ENCODE measurements at places on chromosomes 6 and 20.

- no peak for DNase-seq
Observed at GRCh38 chr6:8231956-8232355, 129.6 kb upstream of the EEF1E1 start.

GRCh38 chr6:1131285-1132079, 180.4 kb upstream of the FOXQ1 start:
- no peak for DNase-seq

GRCh38 chr20:15523400-15523799, 1049.8 kb downstream of the KIF16B start:
- no peak for DNase-seq

DNA sequence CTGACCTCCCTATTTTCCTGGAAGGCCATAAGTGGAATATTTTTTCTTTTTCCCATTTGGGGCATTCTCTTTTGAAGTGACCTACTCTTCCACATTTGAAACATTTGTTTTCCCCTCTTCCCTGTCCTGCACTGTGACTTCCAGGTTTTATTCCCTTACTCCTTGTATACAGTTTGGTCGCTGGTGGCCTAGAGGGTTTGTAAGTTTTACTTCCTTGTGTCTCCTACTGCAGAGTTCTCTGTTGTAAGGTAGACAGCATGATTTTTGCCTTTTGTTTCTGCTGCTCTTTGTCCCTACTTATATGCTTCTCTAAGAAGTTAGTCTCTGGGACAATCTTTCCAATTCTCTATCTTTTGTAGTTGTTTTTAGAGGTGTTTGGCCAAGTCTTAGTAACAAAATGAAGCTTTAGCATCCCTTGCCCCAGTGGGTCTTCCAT, 7.4 kb upstream of the ZNFX1 start:
- DNase-seq, result no peak

DNA sequence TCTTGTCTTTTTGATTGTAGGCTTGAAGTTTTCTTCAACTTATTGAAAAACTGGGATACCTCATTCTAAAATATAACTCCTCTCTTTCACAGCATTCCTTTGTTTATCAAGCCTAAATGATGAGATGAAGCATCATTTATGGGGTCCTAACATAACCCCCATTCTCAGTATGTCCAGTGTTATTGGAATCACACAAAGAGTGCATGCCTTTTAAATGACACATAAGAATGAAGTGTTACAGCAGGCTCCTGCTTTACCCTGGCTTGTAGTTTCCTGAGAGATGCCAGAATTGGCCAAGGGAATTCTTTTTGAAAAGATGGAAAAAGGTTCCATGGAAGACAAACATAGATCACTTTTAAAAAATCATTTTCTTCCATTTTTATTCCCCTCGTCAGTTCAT, 502.4 kb downstream of the BCKDHB start:
- no peak for DNase-seq

DNA sequence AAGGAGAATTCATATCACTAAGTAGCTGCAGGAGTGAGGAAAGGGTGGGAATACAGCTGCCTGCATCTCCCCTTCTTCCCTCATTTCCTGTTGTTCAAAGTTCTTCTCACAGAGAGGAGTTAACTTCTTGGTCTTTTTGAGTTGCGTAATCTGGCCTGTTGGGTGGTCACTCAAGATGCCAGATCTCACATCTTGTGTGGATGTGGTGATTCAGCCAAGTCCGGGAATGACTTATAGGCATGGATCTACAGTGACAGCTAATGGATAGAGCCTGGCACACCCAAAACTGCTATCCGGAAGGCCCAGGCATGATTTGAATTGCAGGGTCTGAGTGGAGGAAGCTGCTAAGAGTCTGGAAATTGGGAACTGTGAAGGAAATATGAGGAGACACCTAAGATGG, 100.2 kb upstream of the SLC35B3 start:
- DNase-seq, result no peak

GRCh38 chr20:60559462-60559861, 601.2 kb downstream of the CDH26 start:
- no peak for DNase-seq

- DNase-seq, result no peak
Observed at GRCh38 chr6:4914420-4915159, 89.2 kb downstream of the RPP40 start.

- no peak for DNase-seq
Observed at GRCh38 chr6:159594106-159594749, 98.8 kb downstream of the SOD2 start.

DNA sequence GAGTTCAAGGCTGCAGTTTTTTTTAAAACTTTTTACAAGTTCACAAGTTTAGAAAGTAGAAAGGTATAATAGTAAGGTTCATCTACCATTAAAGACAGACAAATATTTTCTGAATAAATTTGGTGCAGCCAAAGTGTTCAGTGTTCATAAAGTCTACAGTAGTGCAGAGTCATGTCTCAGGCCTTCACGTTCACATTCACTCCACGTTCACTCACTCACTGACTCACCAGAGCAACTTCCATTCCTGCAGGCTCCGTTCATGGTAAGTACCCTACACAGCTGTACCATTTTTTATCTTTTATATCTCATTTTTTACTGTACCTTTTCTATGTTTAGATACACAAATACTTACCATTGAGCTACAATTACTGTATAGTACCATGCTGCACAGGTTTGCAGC, 67.6 kb downstream of the B4GALT5 start:
- no peak for DNase-seq

DNA sequence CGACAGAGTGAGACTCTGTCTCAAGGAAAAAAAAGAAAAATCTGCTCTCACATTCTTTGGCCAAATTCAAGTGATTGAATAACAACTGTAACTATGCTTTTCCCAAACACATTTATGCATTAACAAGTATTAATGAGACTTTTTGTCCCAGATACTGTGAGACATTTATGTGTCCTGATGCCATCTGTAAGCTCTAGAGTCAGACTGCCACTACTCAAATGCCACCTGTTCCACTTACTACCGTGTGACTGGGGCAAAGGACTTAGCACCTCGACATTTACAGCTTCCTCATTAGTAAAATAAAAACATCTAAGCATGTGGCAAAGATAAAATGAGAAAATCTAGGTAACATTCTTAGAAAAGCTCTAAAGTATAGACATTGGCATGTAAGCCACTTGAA, 178.1 kb upstream of the MARCKS start:
- no peak for DNase-seq

GRCh38 chr20:33963751-33964150, 30.0 kb upstream of the RALY start:
- no peak for DNase-seq

- DNase-seq, result no peak
Observed at GRCh38 chr20:11186301-11187008, 512.7 kb upstream of the JAG1 start.

DNA sequence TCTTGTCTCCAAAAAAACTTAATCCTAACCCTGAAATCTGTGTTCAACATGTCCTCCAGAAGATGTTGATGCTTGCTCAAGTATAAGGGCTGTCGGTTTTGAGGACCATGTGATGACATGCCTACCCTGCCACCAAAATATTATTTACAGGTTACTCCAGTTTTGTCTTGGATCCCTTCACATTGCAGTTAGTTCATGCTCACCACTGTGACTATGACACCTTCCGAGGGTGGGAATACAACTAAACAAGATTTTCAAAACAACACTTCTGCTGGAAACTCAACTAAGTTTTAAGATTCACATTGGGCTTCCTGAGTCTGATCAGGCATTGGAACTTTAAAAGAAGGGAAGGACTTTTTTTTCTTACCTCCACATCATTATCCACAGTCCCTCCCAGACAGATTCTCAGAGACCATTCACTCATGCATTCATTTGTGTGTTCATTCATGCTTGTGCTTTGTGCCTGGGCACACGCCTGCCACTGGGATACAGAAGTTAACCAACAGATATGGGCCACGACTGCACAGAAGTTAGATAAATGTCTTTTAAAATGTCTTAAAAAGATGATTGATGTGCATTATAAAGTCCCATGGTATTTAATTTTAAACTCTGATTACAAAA, 118.7 kb upstream of the GJE1 start:
- no peak for DNase-seq

GRCh38 chr6:77456531-77457248, 6.6 kb downstream of the HTR1B start:
- DNase-seq, result no peak

GRCh38 chr6:108117427-108118358, 43.2 kb upstream of the OSTM1 start:
- DNase-seq, result no peak

DNA sequence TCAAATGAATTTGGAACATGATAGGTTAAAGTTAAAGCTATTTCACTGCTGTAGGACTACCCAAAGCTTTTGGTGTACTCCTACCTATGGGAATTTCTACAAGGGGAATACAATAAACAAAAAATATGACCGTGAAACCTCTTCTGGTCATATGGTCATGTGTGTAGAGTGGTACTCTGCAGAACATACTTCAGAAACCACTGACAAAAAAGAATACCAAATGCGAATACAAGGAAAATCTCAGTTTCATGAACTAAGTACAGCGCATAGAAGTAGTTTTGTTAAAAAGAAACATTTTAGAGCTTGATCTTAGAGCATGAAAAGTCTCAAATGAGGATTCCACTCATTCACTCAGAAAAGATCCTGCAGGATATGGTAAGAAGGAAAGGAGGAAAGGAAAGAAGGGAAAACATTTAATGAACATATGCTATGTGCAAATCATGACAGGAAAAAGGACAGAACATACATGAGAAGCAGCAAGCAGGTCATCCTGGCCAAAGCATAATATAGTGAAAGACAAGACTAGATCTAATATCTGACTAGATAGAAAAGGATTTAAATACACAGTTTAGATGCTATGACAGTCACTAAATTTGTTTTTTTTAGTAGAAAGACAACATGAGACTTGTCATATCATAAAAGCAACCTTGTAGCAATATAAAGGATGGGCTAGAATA, 36.5 kb downstream of the SNX14 start:
- DNase-seq, result no peak

DNA sequence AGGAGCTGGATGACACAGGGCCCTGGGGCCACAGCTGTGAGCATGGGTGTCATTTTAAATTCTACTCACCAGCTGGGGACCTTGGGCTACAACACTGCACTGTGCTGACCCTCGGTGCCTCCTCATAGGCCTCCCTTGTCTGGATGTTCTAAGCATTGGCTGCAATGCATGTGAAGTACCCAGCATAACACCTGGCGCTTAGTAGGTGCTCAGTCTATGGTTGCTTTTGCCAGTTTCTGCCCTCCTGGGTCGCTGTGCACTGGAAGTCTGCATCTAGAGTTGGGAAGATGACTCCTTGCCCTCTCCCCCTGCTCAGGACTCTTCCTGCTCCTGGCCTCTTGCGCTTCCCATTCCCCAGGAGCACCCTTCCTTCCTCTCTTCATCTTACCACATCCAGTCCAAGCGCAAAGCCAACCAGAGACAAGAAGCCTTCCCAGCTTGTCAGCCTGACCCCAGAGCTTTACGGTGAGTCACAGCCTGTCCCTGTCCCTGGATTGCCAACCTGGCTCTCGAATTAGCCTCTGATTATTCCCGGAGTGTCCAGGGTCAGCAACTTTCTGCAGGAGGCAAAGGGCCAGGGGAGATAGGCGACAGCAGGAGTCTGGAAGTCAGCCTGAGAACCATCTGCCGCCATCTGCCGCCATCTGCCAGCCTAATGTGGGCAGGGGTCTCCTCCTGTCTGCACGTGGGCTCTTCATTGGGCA, 8.8 kb downstream of the SLC13A3 start:
- DNase-seq, result no peak

DNA sequence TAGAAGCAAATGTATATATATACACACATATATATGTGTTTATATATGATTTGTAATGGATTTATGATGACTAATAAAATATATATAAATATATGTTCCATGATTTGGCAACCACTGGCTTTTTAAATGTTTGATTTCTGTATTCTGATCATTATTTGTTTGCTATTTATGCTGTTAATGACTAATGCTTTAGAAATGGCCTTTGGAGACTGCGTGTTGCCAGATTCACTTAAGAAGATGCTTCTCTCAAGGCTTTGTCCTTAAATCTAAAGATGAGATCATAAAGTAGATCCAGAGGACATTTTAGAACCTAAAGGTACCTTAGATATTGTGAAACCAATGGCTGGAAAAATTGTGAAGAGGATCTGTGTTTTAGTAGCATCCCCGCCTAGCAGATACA, 116.0 kb upstream of the SUPT3H start:
- no peak for DNase-seq

DNA sequence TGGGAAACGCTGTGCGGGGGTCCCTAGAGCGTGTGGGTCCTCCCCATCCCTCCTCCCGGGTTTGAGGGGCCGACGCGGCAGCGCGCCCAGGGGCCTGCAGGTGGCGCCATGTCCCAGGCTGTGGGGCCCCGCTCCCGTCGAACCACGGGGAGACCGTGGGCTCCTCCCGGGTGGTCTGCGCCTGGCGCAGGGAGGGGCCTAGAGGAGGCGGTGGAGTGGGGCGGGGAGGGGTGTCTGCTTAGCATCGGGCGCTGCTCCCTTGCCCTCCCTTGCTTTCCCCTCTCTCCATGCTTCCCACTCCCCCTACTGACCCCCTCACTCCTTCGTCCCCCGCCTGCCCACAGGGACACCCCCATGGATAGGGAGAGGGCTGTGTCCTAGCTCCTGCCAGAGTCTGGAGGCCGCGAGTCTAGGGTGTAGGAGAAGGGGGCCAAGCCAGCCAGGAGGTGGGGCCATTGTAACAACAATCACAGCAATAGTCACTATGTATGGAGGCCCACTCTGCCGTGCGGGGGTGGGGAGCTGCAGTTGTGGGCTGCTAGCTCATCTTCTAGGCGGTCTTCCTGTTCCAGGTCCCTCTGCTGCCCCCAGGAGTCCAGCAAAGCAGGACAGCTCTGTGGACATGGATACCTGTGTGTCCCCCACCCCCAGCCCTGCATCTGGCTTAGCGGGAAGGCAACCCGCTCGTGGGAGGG, 51.7 kb downstream of the CHMP4B start:
- no peak for DNase-seq
